ENCODE measurements at places on chromosomes 16 and 17.

- no peak for DNase-seq
These were observed 13.5 kb downstream of the SUPT6H start for GRCh38 chr17:28675490-28675889.

DNA sequence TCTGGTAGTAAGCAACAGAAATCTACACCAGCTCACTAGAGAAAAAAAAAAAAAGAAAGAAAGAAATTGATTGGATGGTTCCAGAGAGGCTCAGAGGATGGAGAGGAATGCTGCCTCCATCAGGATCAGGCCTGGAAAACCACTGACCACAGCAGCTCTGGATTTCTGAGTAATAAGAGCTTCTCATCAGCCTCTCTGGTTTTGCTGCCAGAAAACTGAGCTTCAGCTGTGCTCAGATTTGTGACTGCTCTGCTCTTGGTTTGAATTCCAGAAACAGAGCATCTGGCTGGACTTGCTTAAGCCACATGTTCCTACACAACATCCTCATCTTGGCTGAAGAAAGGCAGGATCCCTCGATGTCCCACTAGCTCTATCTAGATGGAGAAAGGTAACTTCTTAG is 25.9 kb downstream of the IRX6 start:
- no peak for DNase-seq

DNA sequence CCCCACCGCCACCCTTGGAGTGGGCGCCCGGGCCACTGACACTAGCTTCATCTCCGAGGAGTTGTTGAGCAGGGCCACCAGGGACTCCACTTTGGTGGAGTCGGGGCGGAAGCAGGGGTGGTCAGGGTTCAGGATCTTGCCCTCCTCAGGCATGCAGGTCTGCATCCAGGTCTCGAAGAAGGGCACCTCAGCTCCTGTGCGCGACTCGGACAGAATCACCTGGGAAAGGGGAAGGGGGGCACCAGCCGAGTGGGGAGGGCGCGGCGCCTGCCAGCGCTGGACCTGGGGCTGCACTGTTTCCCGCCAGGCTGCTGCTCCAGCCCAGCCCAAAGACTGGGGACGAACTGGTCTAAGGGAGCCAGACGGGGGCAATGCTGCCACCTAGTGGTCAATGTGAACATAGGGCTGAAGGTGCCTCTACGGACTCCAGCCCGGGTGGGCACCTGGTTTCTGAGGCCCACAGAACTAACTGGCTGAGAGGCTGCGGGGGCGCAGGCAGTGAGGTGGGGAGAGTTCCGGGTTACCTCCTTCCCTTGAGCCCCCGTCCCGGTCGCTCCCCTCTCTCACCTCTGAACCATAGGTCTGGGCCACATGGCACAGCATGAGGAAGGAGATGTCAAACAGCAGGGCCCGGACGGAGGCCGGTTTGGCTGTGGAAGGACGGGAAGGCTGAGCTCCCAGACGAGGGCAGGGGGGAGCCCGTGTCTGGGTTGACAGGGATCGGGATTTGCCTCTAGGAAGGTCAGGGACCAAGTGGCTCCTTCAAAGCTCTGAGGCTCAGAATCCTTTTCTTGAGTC is 11.8 kb downstream of the CSF3 start:
- DNase-seq = peak; percentile 91

DNA sequence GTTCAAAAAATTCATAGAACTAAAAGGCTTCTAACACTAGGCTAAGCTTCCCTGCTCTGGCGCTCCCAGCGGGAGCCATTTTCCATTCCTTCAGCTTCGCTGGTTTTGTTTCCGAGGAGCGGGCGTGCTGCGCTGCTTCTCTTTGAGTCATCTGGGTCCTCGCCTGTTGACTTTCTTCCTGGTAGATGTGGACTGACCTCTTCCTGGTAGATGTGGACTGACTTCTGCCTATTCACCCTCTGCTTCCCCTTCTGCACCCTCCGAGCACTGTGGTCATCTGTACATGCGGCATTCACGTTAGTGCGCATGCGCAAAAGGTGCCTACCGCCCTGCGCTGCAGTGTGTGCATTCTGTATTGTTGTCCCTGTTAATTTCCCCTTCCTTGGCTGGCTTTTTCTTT is 40.8 kb upstream of the SEC14L1 start:
- DNase-seq = no peak

Measured in GM13977 (cell line).